ENCODE measurements at places on chromosomes 12 and 14.
A peak's percentile ranks its signal among the peaks of the same experiment; 100 is the strongest.

GRCh38 chr12:26528943-26529342 is 304.1 kb downstream of the ITPR2 start:
- DNase-seq: no peak

GRCh38 chr12:112916270-112916669 is 9.5 kb downstream of the OAS1 start:
- DNase-seq: no peak

DNA sequence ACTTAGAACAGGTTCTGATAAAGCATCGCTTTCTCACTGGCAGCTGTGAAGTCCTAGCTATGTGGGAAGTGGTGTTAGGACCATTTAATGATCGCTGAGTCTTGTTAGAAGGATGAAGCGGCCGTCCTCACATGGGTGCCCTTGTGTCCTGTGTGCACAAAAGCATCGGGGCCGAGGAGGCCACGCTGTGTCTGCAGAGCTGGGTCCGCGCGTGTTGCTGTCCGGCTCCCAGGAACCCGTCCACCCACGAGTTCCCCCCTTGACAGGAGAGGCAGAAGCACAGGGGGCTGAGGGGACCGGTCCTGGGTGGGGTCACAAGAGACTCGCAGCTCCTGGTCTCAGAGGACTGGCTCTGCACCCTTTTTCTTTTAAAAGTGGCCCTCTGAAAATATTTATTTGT is 90.4 kb downstream of the ADGRD1 start:
- no peak for DNase-seq

- peak; percentile 34 for DNase-seq
Measured at GRCh38 chr12:66035288-66035966, 95.1 kb downstream of the LLPH start.

DNA sequence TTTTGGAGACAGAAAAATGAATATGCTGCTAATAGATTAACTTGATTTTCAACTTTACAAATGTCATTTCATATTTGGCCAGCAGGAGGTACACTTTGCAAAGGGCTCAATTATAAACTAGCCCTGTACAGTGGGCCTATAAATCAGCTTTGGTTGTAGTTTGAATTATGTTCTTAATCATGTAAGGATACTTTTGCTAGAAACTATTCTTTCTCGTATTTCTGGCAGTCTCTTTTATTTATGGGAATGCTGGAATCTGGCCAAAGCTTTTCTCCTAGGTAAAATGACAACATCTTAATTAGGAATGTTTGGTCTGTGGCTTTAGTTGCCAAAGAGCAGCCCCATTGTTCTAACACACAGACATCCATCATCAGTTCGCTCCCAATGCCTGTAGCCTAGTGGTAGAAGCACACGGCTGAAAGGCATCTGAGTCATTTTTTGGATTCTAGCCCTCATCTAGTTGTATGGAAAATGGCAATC is 1322.3 kb upstream of the SEL1L start:
- DNase-seq: peak; percentile 50

DNA sequence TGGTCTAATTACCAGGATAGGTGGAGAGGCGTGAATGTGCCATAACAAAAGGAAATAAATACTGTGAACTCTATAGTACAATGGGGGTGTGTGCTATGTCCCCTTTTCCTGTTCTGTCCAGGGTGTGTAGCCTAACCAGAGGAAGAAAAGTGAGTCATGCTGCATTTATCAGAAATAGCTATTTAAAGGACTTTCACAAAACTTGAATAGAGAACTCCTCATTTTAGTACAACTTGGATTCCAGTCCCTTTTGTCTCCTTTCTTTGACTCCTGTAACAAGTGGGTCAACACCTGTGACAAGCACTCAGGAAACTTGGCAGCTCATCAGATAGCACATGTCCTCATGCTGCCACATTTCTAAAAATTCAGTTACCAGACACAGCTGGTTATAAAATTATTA is 123.4 kb downstream of the CCDC91 start:
- DNase-seq: peak; percentile 36

GRCh38 chr12:8722286-8722800 is 24.6 kb downstream of the RIMKLB start:
- no peak for DNase-seq

DNA sequence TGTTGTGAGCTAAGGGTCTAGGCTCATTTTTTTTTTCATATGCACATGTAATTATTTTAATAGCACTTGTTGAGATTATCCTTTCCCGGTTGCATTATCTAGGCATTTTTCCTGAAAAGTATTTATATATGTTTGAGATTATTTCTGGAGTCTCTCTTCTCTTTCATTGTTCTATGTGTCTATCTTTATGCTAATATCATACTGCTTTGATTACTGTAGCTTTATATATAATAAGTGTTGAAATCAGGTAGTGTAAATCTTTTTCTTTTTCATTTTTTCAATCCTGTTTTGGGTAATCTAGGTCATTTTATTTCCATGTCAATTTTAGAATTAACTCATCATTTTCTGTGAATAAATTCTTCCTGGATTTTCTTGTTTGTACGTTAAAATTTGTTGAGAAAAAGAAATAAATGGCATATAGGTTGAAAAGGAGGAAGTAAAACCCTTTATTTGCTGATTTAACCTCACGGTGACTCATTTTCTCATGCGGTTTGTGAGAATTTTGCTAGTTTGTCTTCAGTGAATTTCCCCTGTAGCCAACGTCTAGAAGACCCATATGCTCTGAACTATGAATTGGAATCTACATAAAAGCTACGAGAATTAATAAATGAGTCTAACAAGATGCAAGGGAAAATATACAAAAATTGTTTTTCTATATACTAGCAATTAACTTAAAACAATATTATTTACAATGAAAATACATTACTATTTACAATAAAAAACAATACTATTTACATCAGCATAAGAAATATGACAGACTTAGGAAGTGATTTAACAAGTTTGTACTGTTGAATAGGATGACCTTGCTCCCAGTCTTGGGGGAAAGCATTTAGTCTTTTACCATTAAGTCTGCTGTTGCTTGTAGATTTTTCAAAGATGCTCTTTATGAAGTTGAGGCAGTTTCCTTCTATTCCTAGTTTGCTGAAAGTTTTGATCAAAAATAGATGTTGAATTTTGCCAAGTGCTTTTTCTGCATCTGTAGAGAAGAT is 105.0 kb downstream of the SNAPC1 start:
- peak; percentile 81 for DNase-seq

Measured in Kasumi-1 (cell line).